NCI-H1092 treated with DMSO at 0.1 percent for 48 hours (cell line): ENCODE measurements at places on chromosomes 16 and 17.
A peak's percentile ranks its signal among the peaks of the same experiment; 100 is the strongest.

- no peak for DNase-seq
Measured at GRCh38 chr16:8953064-8953463, 10.6 kb downstream of the USP7 start.

DNA sequence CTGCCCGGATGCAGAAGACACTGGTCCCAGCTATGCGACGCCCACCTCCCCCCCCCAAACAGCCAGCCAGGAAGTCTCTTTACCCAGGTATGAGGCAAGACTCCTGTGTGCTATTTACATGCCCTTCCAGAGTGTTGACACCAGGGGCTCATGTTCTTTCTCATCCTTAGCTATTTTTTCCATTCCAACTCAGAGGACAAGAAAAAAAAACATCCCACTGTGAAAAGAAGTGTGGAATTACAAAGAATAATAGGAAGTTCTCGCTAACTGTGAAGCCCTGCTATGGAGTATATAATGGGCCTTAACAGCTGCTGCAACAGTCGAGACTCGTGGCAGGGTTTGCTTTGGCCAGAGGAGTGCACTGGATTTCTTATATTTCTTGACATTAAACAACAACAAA lies 584.9 kb downstream of the CDH13 start:
- DNase-seq: no peak

GRCh38 chr16:76883076-76883475 lies 307.9 kb upstream of the MON1B start:
- DNase-seq: no peak

DNA sequence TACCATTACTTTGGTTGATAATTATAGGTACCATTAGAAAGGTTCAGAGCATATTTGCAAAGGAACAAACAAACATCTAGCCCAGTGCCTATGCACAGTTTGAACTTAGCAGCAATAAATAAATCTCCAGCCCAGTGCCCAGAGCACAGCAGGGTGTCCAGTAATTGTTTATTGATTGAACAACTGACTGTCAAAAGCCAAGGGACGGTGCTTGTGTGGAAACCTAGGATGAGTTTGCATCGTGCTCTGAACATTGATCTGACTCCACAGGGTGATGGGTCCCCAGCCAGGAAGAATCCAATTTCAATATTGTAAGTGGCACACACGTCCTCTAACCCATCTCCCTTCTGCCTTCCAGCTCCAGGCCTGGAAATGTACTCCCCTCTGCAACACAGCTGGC lies 625.5 kb upstream of the C16orf82 start:
- no peak for DNase-seq

DNA sequence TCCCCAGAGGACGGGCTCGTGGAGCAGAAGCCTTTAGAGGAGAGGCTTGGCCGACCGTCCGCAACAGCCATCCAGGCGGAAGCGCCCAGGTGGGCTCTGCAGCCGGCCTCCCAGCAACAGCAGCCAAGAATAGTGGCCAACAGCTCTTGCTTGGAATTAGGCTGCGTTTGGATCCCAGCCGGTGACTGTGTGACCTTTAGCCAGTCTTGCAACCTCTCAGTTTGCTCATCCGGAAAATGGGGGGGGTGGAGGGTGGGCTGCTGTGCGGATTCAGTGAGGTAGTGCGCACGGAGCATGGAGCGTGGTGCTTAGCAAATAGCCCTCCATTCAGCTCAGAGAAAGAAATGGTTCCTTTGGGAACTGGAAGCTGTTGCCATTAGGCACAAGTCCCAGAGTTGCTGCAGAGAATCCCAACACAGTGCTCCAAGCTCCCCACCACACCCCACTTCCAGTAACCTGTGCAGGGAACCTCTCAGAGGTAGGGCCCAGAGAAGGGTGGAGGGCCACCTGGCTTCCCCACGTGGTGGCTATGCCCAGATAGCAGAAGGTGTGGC lies 46.7 kb downstream of the RTN4RL1 start:
- peak; percentile 10 for DNase-seq

- DNase-seq: peak; percentile 74
Measured at GRCh38 chr17:40069751-40070708, 7.3 kb downstream of the THRA start.

- DNase-seq: no peak
Measured at GRCh38 chr17:38449364-38449763, 21.1 kb downstream of the ARHGAP23 start.

- DNase-seq: peak; percentile 77
Measured at GRCh38 chr17:42548070-42548837, 4.5 kb upstream of the HSD17B1 start.

DNA sequence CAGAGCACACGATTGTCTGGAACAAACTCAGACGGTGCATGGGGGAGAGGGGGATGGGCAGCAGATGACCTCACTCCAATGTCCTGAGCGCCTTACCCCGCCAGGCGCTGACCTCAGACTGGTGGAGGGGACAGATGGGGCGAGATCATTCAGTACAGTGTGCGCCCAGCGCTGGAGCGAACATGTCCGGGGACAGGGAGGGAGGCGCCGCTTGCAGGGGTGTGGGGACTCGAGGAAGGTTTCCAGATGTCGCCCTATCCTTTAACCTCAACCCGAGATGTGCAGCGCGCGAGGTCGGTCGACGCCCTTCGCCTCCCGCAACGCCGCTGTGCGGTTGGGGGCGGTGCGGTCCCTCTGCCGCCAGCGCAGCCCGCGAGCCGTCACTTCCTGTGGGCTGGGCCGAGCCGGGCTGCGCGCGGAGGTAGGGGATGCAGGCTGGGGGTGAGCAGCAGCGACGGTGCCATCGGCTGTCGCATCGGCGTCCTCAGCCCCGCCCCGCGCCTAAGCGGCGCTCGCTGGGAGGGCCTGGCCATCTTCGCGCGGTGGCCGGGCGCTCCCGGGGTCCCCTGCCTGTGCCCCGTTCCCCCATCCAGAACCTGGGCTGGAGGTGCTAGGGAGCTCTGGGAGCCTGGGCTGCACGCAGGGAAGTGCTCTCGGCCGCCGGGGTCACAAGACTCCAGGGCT lies 5.3 kb upstream of the CDR2L start:
- peak; percentile 77 for DNase-seq

DNA sequence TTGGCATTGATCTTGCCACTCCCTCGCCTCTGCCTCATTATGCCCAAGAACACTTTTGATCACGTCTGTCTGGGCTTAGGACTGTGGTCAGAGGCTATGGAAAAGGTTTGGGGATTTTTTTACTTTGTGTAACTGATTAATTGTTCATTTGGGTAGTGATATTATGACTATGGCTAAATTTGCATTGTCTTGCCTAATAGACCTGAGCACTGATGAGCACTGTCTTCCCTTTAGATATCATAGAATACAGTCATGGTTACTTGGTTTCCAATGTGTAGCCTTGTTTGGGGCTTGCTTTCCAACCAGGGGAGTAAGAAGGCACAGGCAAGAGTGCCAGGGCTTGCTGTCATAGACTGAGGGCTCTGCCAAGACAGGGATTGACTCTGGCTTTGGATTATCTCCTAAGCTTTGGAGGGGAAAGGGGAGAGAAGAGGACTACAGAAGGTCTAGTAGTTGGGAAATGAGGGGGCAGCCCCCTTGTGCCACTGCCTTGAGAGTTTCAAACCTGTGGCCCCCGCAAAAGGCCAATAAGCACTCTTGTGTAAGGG lies 13.7 kb downstream of the LIMD2 start:
- no peak for DNase-seq

GRCh38 chr16:49000594-49000993 lies 281.0 kb downstream of the CBLN1 start:
- peak; percentile 1 for DNase-seq

GRCh38 chr17:50647187-50647586 lies 12.5 kb downstream of the ABCC3 start:
- no peak for DNase-seq

- DNase-seq: no peak
Measured at GRCh38 chr17:61087024-61087423, 312.6 kb upstream of the TBX2 start.

DNA sequence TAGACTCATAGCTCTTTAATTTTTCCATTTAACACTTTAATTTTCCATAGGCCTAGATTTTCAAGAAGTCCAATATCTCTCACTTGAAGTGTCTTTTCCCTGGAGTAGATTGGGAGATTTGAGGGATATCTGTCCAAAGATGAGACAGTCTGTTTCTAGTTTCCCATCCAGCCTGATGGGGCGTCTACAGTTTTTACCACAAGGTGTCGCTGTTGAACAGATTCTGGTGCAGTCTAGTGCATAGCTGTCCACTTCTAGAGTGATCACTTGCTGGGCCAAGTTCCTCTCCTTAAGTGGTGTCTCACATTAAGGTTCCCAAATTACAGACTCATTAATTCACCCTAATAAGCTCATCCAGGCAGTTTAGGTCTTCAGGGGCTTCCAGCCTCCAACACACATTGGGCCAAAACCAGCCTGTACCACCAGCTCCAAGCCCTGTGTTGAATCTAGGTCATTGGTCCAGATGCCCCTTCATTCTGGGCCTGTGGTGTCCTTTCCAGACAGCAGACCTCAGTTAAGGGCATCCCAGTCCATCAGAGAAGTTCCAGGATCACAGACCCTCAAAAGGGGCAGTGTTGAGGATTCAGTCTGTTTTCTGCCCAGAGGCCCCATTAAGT lies 9.4 kb downstream of the SNX20 start:
- no peak for DNase-seq

DNA sequence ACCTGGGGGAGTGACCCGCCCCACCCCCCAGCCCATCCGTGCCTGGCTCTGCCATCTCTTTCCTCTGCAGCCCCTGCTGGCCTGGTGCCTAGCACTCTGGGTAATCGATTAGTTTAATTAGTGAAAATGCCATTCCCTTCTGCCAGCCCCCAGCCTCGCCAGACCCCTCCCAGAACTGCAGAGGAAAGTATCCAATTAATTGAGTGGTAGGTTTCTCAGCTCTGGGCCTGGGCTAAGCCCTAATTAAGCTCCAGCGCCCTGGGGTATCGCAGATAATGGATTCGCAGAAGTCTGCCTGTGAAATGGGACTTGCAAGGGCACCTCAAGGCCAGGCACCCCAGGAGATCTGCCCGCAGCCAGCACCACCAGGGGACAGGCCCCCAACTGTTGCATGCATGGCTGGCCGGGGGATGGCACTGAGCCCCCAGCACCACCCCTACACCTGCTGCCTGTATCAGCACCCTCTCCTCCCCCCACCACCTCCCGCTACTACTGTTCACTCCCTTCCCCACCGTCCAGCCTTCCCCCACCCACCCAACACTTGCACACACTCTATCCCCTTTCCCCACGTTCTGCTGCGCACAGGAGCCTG lies 19.7 kb upstream of the SPPL2C start:
- no peak for DNase-seq

GRCh38 chr17:75182319-75182568 lies 515 bp downstream of the SUMO2 start:
- no peak for DNase-seq

GRCh38 chr17:75645889-75646637 lies 12.8 kb downstream of the SMIM5 start:
- DNase-seq: no peak

DNA sequence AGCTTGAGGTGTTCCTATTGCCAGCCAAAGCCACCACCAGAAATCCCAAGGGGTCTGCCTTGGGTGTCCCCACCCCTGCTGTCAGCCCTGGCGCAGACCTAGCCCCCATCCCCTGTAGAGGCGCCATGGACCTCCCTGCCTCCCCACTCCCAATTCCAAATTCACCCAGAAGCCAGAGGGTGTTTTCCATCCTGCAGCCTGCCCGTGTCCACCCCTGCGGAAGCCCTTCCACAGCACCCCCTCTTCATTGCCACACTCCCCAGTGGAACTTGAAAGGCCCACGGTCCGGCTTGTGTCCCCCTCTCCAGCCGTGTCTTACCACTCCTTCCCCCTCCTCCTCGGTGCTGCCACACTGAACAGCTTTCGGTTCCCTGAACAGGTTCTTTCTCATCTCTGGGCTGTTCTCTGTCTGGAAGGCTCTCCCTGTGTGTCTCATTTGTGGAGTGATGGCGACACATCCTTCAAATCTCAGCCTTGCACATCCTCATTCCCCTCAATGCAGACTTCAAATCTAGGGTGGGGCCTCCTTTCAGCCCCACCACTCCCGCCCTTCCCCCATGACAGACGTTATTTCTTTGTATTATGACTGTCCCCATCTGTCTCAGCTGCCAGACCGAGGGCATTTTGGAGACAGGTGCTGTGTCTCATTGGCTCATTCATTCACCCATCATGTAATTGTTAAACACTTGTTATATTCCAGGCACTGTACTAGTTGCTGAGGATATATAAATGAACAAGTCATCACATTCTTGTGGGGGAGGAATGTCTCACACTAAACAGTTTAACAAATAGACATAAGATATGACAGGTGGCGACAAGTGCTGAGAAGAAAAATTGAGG lies 36.3 kb downstream of the ADGRG5 start:
- DNase-seq: no peak

DNA sequence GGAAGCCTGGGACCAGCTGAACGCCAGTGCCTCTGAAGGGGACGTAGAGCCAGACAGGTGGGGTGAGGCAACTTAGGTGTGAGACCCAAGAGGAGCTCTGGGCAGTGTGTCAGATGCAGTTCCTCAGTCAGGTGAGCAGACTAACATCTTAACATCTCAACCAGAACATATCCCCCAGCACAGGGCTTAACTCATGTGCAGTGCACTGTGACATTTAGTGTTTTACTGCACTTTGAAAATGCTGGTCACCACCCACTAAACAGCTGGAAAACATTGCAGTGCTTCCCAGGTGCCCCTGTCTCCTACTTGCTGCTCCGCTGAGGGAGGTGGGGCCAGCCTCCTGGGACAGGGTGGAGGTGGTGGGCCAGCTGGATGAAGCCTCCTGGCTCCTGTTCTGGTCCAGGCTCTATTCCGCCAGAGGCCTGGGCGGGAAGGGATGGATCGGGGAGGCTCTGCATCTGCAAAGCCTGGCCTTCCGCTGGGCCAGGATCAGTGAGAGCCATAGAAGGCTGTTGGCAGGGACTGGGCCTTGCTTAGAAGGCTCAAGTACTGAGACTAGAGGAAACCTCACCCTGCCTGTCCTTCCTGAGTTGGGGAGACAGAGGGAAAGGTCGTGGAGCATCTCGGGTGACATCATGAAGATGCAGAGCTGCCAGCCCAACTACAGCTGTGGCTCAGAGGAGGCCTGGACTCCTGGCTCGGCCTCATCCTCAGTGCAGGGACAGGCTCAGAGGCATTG lies 7.9 kb upstream of the MRC2 start:
- DNase-seq: no peak

- DNase-seq: peak; percentile 52
Measured at GRCh38 chr16:66858740-66859396, 14.7 kb downstream of the CA7 start.

DNA sequence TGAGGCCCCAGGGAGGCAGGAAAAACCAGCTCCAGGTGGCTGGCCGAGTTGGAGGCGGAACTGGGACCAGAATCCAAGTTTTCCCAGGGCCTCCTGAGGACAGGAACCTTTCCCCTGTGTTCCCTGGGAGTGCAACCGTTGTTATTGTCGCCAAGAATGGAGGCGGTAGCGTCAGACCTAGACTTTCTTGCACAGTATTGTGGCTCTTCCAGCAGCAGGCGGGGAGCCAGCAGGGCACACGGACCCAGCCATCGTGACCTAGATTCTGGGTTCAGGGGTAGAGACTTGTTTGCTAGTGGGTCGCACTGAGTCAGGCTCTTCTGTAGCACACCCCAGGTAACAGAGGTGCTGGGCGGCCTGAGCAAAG lies 667 bp upstream of the KIF19 start:
- DNase-seq: no peak

GRCh38 chr16:82248677-82249076 lies 78.7 kb upstream of the MPHOSPH6 start:
- no peak for DNase-seq
